ENCODE measurements at places on chromosomes 2 and 18.

GRCh38 chr2:152175012-152175367, 573 bp downstream of the STAM2 start:
- no peak for DNase-seq

DNA sequence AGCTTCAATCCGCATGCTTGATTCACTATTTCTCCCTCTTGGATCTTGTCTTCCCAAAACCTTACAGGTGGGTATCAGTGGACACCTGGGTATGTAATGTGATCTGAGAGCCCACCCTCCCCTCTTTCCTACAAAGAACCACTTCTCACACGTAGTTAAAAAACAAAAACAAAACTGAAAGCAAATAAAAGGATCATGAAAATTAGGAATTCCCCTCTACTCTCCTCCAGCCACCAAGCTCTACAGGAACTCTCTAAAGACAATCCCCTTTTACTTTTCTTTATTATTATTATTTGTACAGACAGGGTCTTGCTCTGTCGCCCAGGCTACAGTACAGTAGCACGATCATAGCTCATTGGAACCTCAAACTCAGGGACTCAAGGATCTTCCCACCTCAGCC, 40.8 kb upstream of the MYO1B start:
- DNase-seq: no peak

DNA sequence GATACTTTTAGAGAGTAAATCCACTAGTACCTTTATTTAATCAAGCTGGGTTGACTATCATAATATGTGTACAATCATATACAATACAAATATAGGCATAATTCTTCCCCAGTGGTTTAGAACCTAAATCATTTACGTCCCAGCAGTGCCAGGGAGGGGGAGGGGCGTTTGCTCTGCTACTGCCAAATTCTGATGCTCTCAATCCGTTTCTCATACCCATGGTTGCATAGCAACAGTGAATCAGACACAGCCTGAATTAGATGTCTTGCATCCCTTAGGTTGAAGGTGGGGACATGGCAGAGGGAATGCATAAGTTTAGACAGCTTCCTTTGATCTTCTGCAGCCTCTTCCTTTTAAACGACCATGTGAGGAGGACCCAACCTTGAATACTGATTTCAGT, 135.4 kb downstream of the ABCA12 start:
- peak; percentile 50 for DNase-seq

- DNase-seq: peak; percentile 60
Measured at GRCh38 chr2:20223407-20224163, 1.3 kb downstream of the SDC1 start.

DNA sequence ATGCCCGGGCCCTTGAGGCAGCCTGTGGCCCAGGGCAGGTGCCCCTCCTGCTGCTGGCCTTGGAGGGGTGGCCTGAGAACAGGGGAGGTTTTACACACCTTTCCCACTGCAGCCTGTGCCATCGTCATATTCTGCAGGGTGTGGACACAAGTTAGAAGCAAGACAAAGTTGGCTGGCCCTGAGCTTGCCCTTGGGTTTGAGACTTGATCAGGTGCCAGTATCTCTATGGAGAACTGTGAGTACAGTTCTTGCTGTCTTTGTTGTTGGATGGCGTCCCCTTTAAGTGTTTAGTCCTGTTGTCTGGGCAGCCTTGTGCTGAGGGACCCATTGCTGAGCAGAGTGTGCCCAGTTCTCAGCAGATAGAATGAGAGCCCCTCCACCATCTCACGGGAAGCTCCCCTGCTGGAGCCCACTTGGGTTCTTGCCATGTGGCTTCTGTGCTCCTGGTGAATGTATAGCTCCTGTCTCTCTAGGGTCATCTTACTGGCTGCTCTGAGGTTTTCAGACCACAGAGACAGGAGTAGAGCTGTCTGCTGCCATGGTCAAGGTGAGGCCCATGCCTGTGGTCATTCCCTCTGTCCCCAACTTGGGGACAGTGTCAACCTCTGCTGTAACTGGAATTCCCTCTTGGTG, 115.9 kb downstream of the SH3RF3 start:
- DNase-seq: no peak
